ENCODE measurements at places on chromosomes 6 and 20. TPM values are rescaled to one million over a fixed set of nuclear protein-coding genes. Genes with fewer than 3 reads are reported as not detected.

The MROH8 gene
- total RNA-seq: 2.2 TPM

The ID4 gene
- not detected for total RNA-seq

The TOMM34 gene
- 75.1 TPM for total RNA-seq

The TMEM74B gene
- total RNA-seq: 1.5 TPM

The PREX1 gene
- 77.1 TPM for total RNA-seq
